ENCODE measurements at places on chromosomes 2 and 18.

DNA sequence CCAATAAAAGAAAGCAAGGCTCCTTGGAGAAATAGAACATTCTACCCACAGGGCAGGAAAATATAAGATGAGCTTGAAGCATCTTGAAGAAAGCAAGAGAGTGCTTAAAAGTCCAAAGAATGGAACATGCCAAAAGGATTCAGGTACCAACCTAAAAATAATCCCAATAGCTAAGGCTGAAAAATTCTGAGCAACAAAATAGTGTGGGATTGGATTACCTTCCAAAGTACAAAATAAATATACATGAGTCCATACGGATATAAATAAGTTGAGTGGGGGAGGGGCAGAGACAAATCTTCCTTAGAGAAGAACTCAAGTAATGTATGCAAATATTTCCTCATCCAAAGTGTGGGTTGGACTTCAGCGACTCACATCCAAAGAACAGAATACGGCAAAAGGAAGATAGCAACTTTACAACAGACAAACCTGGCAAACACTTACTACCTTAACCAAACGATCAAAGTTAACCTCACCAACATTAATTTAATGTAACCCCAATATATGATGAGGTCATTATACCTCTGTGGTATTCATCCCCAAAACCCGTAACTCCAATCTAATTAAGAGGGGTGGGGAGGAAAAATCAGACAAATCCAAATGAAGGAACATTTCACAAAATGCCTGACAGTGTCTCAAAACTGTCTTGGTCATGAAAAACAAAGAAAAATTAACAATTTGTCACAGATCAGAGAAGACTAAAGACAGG is 26.9 kb downstream of the MEMO1 start:
- no peak for DNase-seq

DNA sequence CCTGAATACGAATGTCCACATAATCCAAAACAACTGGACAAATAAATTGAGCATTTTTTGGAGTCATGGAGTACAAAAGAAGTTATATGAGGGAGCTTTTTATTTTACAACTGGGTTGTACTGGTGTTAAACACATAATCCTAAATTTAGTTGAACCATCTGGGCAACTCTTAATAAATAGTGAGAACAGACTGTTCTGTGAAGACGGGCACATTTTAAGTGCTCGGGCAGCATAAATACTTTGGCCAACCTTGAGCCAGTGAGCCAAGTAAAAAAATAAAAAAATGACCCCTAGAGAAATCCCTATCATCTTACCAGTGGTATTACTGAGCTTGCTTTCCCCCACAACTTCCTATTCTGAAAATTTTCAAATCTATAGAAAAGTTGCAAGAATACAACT is 50.9 kb upstream of the PSME4 start:
- DNase-seq: no peak

DNA sequence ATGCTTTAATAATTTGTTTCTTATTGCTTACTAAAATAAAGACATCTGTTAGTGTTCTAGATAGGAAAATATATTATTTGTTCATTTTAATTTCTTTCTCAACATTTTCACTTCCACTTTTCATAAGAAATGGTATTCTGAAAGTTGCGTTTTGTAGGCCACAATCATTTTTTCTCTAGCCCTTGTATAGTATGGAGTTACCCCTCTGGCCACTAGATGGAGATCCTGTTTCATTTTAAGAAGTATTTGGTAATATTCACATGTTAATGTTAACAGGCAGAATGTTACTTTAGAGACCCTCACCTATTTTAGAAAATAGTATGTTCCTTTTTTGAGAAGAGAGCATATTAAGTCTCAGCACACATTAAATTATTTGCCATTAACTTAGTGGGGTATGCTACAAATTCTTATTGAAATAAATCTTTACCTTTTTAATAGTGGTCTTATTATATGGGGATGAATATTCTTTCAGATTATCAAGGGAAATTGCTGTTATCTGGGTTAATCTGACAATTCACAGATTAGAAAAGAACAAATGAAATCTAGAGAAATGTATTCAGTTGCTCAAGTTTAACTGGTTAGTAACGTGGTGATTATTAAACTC is 73.9 kb upstream of the TTC27 start:
- no peak for DNase-seq

- DNase-seq: no peak
Measured at GRCh38 chr2:12300019-12300602, 416.6 kb upstream of the TRIB2 start.

DNA sequence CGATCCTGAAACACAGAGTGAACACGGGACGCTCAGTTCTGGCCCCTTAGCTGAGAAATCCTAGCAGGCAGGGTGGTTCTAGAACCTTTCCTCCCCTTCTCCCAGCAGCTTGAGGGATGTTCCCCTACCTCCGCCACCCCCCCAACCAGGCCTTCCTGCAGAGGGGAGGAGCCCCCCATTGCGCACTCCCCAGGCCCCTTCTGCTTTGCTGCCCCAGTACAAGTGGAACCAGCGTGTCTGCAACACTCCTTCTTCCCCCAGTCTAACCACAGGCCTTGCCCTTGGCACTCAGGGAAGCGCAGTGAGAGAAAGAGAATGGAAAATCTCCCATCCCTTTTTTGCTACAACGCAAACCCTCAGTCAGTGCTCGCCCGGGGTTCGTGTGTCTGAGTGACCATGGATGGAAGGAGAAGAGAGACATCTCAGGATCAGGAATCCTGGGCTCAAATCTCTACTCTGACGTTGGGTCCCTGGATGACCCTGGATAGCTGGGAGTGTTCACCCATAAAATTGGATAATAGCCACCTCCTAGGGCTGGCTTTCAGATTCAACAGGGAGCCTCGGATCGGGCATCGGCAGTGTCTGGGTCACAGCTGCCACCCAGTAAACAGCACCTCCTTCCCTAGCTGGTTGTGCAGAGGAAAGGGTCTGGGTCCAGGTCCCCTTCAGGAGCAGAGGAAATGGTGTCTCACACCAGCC is 3.7 kb downstream of the NPPC start:
- DNase-seq: no peak

- DNase-seq: no peak
Measured at GRCh38 chr2:200677721-200678532, 92.1 kb downstream of the AOX1 start.

DNA sequence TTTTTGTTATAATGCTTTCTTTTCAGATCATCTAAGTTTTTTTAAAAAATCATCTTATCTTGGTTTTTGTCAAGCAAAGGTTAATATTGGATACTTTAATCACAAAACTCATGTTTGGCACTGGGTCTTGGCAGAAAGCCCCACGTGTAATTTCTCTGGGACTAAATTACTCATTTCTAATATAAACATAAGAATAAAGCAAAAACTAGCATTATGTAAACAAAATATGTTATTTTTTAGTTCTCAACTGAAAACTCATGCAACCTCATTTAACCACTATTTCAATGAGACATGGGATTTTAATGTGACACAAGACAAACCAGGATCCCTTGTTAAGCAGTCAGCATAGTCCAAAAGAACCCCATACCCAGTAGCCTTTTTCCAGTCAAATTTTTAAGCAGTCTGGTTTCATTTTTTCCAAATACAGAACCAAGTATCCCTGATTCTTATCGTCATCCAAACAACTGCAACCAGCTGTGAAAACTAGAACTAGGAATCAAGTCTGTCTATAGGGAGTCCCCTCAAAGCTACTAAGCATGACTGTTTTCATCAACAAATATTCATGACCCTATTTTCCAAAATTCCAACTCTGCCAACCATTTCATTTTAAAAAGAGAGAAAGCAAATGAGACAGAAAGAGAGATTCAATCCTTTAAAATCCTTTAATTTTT is 27.1 kb downstream of the PID1 start:
- no peak for DNase-seq

DNA sequence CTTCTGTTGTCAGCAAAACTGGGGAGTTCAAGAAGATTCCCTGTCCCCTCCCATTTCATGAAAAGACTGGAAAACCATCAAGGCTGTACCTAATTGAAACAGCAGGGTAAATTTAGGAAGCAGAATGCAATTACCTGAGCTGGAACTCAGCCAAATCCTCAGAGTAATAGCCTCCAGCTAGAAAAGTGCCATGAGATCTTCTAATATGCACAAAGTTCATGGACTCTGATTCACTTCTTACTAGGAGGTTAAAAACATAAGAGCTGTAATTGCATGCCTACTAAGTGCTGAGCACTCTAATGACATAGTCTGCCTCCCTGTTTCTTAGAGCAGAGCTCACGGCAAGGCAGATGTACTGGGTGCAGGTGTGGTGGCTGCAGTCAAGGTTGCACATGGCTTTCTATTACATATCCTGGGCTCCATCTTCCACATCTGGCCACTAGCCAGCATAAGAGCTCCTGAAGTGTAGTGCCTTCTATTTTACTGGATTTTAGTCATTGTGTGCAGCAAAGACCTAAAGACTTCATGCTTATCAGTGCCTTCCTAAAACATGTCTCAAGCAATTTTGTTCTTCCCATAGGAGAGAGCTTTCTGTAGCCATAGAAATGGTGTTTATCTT is 341.7 kb downstream of the PTPRM start:
- no peak for DNase-seq

- DNase-seq: no peak
Measured at GRCh38 chr2:95289253-95289652, 7.9 kb upstream of the KCNIP3 start.

GRCh38 chr18:46321955-46322354 is 217.8 kb downstream of the HAUS1 start:
- no peak for DNase-seq

GRCh38 chr2:133976659-133977058 is 277.2 kb upstream of the MGAT5 start:
- DNase-seq: no peak

GRCh38 chr2:241984658-241985057 is 115.1 kb downstream of the RTP5 start:
- no peak for DNase-seq

DNA sequence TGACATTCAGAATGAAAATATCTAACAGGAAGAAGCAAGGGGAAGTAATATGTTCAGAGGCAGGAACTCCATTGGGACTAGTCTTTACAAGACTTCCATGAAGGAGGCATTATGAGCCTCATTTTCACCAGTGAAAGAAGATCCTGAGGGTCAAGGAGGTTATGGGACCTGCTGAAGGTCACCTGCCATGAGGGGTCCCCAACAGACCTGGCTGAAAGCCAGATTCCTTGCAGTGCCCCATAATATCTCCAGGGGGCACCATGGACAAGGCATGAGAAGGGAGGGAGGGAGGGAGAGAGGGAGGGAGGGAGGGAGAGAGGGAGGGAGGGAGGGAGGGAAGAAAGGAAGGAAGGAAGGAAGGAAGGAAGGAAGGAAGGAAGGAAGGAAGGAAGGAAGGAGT is 27.9 kb downstream of the XDH start:
- DNase-seq: no peak

GRCh38 chr2:1632002-1632348 is 112.3 kb downstream of the PXDN start:
- no peak for DNase-seq

GRCh38 chr18:31399306-31400032 is 22.9 kb downstream of the DSG4 start:
- no peak for DNase-seq

DNA sequence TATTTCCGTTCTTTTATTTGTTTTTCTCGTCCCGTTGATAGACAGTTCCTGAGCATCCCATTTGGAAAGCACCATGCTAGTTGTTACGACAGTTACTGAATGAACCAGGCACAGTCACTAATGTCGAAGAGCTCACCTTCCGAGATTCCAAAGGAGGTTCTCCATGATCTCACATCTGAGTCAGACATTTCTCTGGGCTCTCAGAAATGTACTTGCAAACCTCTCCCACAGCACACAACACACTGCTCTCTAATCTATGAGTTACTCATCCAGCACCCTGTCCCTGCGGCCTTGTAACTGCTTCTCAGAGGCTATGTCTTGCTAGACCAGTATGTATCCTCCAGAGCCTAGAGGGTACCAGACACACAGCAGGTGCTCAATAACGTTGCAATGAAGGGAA is 174.7 kb downstream of the DNER start:
- no peak for DNase-seq

- DNase-seq: no peak
Measured at GRCh38 chr2:112839407-112840067, 3.0 kb upstream of the IL1B start.

GRCh38 chr18:46756025-46756558 is 761 bp downstream of the ST8SIA5 start:
- no peak for DNase-seq

DNA sequence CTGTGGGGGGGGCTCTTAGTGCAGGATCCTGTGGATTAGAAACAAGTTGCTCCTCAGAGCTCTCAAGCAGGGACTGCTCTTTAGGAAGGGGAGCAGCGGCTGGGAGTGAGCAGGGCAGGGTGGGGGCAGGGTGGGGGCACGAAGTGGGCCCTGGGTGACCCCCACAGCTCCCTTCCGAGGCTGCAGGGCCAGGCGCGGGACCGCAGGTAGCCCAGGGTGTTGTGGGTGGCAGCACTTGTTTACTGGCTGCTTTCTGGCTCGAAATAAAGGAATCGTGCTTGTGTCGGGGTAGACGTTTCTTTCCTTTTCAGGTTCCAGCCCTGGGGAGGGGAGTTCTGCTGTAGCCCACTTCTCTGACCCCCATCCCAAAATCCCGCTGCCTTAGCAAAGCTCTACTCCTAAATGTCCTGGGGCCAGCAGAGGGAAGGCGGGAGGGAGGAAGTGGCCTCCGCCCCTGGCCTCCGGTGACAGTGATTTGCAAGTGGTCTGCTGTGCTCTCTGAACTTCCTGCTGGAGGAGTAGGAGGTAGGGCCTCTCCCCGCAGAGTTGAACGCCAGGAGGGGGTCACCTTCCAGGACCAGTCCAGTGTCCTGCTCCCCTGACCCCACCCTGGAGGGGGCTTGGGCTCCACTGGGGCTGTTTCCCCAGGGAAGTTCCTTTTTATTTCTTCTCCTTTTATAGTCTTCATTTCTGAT is 8.3 kb downstream of the NEU4 start:
- no peak for DNase-seq

- DNase-seq: no peak
Measured at GRCh38 chr18:54280220-54280569, 10.9 kb downstream of the POLI start.

- DNase-seq: peak; percentile 58
Measured at GRCh38 chr2:112985090-112985489, 7.3 kb downstream of the IL36G start.

GRCh38 chr2:31810200-31810917 is 200.4 kb downstream of the MEMO1 start:
- DNase-seq: no peak

DNA sequence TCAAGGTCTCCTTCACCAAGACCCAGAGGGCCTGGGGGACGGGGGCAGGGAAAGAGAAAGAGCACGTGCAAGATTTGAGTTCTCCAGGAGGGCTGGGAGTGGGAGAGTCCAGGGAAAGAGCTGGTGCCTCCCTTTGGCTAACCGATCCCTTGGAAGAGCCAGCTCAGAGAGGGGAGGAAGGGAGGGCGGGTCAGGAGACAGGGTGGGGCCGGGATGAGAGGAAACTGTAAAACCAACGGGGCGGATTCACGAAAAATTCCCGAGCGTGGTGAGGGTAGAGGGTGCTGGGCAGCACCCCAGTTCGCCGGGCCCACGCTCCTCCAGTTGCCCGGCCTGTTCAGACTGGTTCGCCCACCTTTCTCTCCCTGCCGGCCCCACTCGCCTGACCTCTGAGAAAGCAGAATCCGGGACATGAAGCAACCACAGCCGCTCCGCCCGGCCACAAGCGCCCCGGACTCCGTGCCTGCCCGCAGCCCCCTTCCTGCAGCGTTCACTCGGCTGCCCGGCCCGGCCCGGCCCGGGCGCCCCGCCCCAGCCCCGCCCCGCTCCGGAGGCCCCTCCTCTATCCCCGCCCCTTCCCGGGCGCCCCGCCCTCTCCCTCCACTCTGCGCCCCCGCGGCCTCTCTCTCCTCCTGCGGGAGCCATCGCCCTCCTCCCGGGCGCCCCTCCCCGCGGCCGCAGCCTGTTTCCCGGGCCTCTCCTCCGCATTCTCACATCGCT is 230.9 kb upstream of the SMAD2 start:
- peak; percentile 83 for DNase-seq

GRCh38 chr2:47195148-47195547 is 40.0 kb upstream of the STPG4 start:
- peak; percentile 14 for DNase-seq
